ENCODE measurements at places on chromosomes 16 and 17. TPM values are rescaled to one million over a fixed set of nuclear protein-coding genes. Genes with fewer than 3 reads are reported as not detected.

DNA sequence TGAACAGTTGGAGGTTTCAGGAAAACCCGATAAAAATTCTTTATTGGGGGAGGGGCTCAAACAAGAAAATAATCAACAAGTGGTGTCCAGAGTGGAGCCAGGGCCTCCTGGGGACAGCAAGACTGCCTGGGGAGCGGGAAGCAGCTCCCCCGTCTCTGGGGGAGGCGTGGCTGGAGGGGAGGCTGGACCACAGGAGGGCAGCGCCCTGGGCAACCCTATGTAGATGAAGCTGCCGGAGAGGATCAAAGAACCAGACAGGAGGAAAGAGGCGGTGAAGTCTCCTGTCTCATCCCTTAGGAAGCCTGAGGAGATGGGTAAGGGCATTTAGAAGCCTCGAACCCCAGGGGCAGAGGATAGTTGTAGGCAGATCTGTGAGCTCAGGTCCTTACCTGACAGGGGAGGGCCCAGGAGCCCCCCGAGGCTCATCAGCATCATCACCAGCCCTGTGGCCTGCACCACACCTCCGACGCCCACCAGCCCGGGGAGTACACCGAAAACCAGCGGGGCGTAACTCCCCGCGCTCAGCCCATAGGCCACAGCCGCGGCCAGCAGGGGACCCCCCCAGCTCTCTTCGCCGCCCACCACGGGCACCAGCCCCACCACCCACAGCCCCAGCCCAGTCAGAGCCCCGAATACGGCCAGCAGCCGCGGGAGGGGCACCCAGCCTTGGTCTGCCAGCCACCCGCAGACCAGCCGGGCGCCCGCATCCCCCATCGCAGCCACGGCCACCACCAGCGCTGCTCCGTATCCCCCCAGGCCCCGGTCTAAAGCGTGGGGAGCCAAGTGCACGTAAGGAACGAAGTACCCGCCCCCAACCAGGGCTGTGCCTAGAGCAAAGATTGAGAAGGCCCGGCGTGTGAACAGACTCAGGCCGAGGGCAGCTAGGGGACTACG, 2.0 kb downstream of the SLC16A11 start:
- no peak for DNase-seq

GRCh38 chr17:81720267-81721071, 8.4 kb downstream of the SLC25A10 start:
- DNase-seq, result no peak

TNP2 gene
- total RNA-seq, result not detected

CPNE7 gene
- total RNA-seq, result 5.4 TPM

- DNase-seq, result no peak
Measured at GRCh38 chr17:63704836-63705235, 4.9 kb upstream of the LIMD2 start.

GRCh38 chr16:12737563-12737962, 66.1 kb downstream of the CPPED1 start:
- no peak for DNase-seq

CCL5 gene
- total RNA-seq, result not detected

TMEM204 gene
- total RNA-seq, result 7.0 TPM

ZFP3 gene
- total RNA-seq, result 0.54 TPM

- no peak for DNase-seq
Measured at GRCh38 chr16:77549876-77550275, 115.0 kb upstream of the ADAMTS18 start.

DNA sequence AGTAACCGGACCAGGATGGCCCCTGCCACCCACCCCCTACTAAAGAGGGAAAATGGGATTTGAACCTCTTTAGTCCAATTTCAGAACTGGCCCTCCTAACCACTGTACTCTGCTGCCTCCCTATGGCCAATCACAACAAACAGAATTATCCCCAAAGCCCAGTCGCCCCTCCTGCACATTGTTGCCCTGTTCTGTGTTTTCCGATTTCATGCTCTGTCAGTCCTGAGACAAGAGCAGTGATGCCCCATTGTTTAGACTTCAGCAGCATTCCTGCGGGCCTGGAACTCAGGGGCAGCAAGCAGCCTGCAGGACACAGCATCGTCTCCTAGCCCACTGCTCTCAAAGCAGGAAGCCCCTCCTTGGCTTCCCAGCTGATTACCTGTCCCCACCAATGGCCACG, 20.5 kb upstream of the KLHL11 start:
- no peak for DNase-seq
